ENCODE measurements at places on chromosomes 5 and 9. TPM values are rescaled to one million over a fixed set of nuclear protein-coding genes. Genes with fewer than 3 reads are reported as not detected.

The PRRX2 gene
- total RNA-seq, result 2.4 TPM

The SQSTM1 gene
- 95.6 TPM for total RNA-seq

The NUTM2F gene
- not detected for total RNA-seq

The PALM2AKAP2 gene
- 10.6 TPM for total RNA-seq

The SPATA31A6 gene
- not detected for total RNA-seq

The LPAR1 gene
- 158 TPM for total RNA-seq

The SLC6A3 gene
- 1.1 TPM for total RNA-seq

The CCDC192 gene
- total RNA-seq, result 0.50 TPM

The HINT2 gene
- 16.3 TPM for total RNA-seq

The ZNF367 gene
- total RNA-seq, result 6.7 TPM

The PCDHGB5 gene
- 21.5 TPM for total RNA-seq

The EDIL3 gene
- 246 TPM for total RNA-seq

The DCAF10 gene
- total RNA-seq, result 19.1 TPM

The ARID3C gene
- total RNA-seq, result 1.1 TPM

The TMEM252 gene
- total RNA-seq, result not detected

The IL5 gene
- total RNA-seq, result 0.50 TPM
